Neural crest cell (in vitro differentiated cells): ENCODE measurements at places on chromosomes 6 and 20.
A peak's percentile ranks its signal among the peaks of the same experiment; 100 is the strongest.

- peak; percentile 23 for DNase-seq
Measured at GRCh38 chr20:52150440-52151258, 40.9 kb downstream of the ZFP64 start.

- DNase-seq = no peak
Measured at GRCh38 chr6:151018911-151019782, 153.6 kb downstream of the MTHFD1L start.

DNA sequence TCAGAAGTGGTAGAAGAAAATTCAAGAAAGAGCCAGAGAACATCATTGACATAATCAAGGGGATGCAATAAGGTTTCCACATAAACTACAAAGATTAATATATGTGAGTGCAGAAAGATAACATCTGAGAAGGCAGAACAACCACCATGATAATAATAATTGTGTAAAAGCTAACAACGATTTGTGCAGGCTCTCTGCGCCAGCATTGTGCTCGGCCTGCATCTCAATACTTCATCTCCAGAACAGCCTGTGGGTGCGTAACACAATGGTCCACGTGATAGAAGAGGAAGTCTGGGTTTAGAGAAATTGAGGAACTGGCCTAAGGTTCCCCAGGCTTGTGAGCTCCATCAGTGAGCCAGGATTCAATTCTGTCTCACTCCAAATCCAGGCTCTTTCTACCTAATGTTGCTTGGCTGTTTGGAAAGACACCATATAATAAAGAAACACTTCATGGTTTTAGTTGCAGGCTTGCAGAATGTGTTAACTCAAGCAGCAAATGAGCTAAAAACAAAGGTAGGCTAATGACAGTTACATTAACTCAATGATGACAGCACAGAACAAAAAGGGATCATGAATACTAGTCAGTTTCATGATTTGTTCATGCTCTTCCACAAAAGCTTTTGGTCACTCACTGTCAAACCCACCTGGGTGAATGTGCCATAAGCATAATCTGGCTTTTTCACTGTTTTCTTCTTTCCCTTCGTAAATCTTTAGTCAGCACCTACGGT lies 71.2 kb downstream of the LY86 start:
- no peak for DNase-seq

DNA sequence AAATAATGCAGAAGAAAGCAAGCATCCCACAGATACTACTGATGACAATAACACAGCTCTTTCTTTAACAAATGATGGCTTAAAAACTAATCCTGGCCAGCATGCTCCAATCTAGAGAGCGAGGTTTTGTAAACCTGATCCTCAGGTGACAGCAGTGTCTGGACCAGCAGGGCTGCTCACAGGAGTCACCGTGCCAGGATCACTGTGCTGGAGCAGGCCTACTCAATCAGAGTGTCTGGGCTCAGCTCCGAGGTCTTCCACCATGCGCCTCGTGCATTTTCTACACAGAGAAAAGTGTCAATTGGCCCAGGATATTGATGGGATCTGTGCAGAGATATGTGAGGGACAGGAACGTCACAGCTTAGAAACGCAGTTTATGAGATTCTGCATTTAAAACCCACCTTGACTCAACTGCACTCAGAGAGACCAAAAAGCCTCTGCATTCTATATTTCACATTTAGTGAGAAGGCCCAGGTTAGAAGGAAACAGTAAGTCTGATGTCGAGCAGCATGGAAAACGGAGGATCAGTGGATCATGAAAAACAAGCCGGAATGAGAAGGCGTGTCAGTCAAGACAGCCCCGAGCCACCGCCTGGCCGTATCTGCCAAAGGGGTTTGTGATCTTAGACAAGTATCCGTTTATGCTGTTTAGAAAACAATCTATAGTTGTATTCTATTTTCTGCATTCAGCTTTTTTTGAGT lies 7.8 kb downstream of the RAMACL start:
- no peak for DNase-seq

- no peak for DNase-seq
Measured at GRCh38 chr6:113120582-113121285, 736.4 kb upstream of the MARCKS start.

DNA sequence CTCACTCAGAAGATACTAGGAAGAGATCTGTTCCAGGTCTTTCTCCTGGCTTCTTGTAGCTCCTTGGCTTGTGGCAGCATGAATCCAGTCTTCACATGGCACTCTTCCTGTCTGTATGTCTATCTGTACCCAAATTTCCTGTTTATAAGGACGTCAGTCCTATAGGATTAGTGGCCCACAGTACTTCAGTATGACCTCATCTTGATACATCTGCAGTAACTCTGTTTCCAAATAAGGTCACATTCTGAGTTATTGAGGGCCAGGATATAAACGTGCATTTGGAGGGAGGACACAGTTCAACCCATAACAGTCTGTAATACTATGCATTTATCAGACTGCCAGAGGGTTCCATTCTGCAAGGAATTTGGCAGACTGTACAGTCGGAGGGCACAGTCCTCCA lies 57.6 kb upstream of the DYNLRB1 start:
- DNase-seq = no peak

GRCh38 chr20:21380711-21381110 lies 16.6 kb downstream of the NKX2-4 start:
- DNase-seq = no peak

GRCh38 chr6:109515781-109516409 lies 32.9 kb upstream of the ZBTB24 start:
- DNase-seq = no peak

GRCh38 chr6:20773822-20774221 lies 239.6 kb downstream of the CDKAL1 start:
- DNase-seq = no peak

GRCh38 chr6:27138837-27139755 lies 108.4 kb upstream of the PRSS16 start:
- peak; percentile 66 for DNase-seq

DNA sequence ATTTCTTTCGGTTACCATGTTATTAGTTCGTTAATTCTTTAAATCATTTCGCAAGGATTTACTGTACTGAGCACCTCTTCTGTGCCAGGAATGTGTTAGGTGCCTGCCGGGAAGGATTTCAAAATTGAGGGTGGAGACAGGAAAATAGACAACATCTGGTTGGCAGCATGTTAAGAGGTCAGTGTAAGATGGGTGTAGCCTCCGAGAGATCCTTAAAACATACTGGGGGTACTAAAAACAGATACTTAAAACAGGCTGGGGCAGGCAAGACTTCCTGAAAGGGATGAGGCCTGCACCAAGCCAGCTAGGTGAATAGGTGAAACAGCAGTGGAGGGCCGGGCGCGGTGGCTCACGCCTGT lies 178.0 kb upstream of the SGK1 start:
- no peak for DNase-seq

- no peak for DNase-seq
Measured at GRCh38 chr6:128487746-128488145, 32.7 kb downstream of the PTPRK start.

DNA sequence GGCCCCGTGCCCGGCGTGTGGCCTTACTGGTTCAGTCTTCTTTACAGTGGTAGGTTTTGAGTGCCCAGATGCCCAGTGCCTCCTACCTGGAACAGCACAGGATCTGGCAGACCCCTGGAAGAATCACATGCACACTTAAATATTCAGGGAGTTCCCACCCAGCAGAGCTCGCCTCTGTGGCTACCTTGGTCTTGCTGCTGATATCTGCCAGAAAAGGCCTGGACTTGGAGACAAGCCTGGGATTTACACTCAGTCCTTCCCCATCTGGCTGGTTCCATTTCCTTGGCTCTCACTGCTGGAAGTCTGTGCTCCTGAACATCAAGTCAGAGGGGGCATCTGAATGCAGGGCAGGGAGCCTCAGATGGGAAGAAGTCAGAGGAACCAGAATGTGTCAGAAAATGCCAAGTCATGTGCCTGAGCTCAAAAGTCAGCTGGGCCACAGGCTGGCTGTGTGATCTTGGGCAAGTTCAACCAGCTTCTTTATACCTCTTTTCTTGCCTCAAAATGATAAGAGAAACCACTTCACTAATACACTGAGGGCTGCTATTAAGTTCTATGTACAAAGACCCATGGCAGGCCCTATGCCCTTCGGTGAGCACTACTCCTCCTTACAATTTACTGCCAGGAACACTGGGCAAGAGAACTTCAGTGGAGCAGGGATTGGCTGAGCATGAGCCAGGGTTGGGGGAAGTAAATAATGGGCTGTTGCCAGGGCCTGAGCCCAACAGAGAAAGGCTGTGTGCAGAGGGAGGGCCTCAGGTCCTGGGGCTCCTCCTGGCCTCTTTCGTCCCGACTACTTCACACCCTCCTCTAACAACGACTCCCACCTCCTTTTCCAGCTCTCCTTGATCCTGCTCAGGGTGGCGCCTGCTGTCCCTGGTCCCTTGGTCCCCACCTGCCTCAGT lies 158.1 kb upstream of the PROKR2 start:
- DNase-seq = no peak

- DNase-seq = no peak
Measured at GRCh38 chr6:63805808-63806572, 170.4 kb downstream of the PHF3 start.

- DNase-seq = no peak
Measured at GRCh38 chr6:122622479-122622878, 12.3 kb downstream of the PKIB start.

GRCh38 chr20:41989039-41989679 lies 371.0 kb upstream of the CHD6 start:
- no peak for DNase-seq

- DNase-seq = no peak
Measured at GRCh38 chr6:155528982-155529453, 73.4 kb upstream of the NOX3 start.

- no peak for DNase-seq
Measured at GRCh38 chr6:139570166-139570565, 195.7 kb upstream of the CITED2 start.

GRCh38 chr6:6891125-6891721 lies 216.5 kb upstream of the RREB1 start:
- no peak for DNase-seq

GRCh38 chr6:161038229-161039031 lies 46.9 kb downstream of the MAP3K4 start:
- no peak for DNase-seq

- DNase-seq = no peak
Measured at GRCh38 chr6:49326347-49326746, 136.7 kb downstream of the MMUT start.

GRCh38 chr6:165611294-165611693 lies 51.7 kb downstream of the PDE10A start:
- DNase-seq = no peak

- DNase-seq = peak; percentile 25
Measured at GRCh38 chr6:159540152-159540551, 152.9 kb downstream of the SOD2 start.

DNA sequence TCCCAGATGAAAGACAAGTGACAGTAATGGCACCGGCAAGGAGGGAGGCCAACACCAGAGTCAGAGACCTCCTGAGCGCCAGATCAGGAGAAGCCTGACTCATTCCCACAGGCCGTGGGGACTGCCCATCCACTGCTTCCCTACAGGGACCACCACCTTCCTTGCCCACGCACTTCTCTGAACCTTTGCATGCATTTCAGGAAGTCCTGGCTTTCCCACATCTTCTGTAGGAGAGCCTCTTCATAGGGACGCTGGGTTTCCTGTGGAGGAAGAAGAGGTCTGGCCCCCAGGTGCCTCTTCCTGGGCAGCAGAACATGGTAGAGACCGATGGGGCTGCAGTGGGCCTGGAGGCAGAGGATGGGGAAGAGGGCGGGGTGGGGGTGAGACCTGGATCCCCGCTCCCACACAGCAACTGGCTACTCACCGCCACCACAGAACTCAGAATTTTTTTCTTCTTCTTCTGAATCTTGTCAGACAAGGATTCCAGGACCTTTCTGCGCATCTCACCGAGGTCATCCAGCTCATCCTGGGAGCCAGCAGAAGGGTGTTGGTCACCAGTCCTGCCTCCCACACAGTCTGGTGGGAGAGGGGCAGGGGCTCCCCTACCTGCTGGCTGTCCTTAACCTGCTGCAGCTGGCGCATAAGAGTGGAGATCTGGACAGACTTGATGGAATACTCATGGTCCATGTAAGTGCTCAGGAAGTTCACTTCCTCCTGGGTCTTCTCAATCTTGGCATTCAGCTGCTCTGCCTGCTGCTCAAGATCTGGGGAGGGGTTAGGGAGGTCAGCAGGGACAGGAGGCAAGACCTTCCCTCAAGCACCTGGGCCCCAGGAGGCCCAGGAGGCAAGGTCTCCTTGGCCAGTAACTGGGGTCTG lies 13.7 kb downstream of the C20orf96 start:
- DNase-seq = no peak

DNA sequence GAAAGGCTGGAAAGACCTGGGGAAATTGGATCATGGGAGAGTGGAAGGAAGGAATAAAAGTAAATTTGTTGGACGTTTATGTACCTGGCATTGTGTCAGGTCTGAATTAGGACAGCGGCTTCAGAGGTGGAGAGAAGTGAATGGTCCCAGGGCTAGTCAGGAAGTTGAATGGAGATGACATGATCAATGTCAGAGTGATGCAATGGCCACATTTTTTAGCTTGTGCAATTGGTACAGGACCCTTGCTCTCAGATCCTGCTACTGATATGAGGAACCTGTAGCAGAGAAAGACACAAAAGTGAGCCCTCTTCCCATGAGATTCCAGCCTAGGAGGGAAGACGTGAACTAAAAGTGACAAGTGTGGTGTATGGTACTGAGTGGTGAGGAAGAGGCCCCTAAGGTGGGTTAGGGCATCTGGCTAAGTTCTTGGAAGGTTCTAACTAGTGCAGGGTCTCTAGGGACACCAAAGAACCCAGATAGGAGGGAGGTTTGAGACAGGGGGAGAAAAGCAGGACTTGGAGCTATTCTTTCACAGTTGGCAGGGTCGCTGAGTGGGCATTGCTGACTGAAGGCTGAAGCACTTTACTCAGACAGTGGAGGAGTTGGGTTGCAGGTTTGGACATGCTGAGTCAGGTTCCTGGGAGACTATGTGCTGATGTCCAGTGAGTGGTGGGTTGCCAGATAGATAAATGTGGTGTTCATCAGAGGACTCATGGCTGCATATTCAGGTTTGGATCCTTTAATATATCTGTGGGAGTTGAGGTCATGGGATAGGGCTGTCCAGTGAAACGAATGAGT lies 266.1 kb upstream of the RNF24 start:
- DNase-seq = no peak
